ENCODE measurements at places on chromosomes 4 and X.

DNA sequence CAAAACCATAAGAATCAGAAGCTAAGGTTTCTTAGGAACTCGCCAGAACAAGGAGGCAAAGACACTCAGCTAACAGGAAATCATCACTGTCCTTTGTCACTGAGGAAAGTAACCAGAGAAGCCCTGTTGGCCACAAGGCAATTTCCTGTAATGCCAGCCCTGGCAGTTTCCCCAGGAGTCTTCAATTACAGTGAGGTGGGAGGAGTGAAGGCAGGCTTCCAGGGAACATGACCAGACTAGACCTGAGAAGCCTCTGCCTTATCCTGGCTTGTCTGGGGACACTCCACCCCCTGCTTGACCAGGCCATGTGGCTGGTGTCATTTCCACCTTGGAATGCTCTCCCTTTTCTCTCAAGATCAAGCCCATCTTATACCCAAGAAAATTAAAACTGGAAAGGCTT, 125.3 kb downstream of the COL4A6 start:
- peak; percentile 69 for DNase-seq

- DNase-seq, result no peak
Measured at GRCh38 chrX:129695937-129696336, 41.2 kb upstream of the APLN start.

DNA sequence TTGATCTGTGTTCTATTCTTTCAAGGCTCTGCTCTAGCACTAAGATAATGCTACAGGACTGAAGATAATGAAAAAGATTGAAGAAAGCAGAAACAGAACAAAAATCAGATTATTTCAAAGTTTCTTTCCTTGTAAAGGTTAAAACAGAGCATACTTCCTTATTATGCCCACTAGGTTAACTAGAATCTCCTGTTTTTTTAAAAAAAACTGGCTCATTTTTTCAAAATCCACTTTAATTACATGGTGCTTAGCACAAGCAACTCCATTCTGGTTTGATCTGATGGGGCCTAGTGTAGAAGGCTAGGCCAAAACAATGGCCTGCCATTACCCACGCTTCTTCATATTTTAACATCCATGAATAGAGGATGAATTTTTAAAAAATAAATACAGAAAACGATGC, 1.2 kb upstream of the UBA6 start:
- DNase-seq, result no peak

DNA sequence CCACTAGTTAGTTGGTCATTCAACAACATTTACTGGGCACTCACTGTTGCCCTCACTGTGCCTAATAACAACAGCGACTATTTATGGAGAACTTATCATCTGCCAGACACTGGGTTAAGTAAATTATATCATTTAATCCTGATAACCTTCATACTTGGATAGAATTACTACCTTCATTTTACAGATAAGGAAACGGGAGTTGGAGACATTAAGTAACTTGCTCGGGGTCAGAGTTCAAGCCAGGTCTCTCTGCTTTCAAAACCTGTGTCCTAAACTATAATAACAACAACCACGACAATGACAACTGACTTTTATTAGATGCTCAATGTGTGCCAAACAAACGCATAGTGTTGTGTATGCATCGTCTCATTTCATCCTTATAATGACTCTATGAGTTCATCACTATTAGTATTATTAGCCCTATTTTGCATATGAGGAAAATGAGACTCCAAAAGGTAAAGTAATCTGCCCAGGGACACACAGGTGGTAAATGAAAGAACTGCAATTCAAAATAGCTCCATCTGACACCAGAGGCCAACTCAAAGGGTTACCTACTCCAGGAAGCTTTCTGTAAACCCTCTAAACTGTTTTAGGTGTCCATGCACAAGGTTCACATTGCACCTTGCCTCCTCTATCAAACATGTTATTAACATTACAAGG, 98.4 kb upstream of the ACSL4 start:
- no peak for DNase-seq

DNA sequence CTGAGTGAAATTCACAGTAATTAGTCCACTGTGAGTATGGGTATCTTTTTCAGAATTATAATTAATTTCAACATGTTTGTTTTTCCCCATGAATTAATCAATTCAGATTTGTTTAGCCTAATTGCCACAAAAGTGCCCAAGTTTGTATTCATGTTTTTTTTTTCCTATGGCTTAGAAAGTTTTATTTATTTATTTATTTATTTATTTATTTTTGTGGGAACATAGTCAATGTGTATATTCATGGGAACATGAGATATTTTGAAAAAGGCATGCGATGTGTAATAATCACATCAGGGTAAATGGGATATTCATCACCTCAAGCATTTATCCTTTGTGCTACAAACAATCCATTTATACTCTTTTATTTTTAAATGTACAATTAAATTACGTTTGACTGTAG, 475.3 kb downstream of the ADGRL3 start:
- no peak for DNase-seq

- no peak for DNase-seq
Measured at GRCh38 chr4:2166253-2166652, 75.7 kb downstream of the HAUS3 start.

DNA sequence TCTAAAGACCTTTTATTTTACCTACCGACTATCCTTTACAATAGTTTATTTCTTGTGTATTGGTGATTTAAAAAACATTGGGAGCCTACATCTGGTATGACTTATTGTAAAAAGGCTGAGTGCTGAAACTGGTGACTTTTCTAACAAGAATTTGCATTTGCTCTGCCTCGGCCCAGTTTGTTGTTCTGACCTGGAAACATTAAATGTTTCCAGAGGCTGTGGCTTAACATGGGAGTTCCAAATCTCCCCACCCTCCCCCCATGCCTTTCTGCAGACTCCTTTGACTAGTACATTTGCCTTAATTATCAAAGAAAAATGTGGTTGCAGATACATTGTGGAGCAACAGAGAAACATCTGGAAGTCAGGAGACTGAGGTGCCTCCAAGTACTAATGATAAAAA, 39.8 kb downstream of the SPCS3 start:
- peak; percentile 94 for DNase-seq

- DNase-seq, result peak; percentile 55
Measured at GRCh38 chr4:113919611-113920010, 59.8 kb downstream of the ARSJ start.

GRCh38 chrX:106300656-106301055, 132.6 kb downstream of the PWWP3B start:
- no peak for DNase-seq

GRCh38 chr4:40357738-40358137, 22.6 kb downstream of the CHRNA9 start:
- DNase-seq, result no peak

- DNase-seq, result no peak
Measured at GRCh38 chr4:128862608-128863311, 53.3 kb downstream of the JADE1 start.

GRCh38 chr4:104752337-104752736, 257.6 kb upstream of the CXXC4 start:
- DNase-seq, result peak; percentile 37

GRCh38 chrX:21509912-21510311, 135.7 kb downstream of the CNKSR2 start:
- DNase-seq, result peak; percentile 30

DNA sequence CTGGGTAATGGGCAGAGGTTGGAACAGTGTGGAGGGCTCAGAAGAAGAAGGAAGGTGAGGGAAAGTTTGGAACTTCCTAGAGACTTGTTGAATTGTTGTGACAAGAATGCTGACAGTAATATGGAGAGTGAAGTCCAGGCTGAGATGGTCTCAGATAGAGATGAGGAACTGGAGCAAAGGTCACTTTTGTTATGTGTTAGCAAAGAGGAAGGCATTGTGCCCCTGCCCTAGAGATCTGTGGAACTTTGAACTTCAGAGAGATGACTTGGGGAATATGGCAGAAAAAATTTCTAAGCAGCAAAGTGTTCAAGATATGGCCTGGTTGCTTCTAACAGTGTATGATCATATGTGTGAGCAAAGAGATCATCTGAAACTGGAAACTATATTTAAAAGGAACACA, 37.9 kb upstream of the MSX1 start:
- no peak for DNase-seq

DNA sequence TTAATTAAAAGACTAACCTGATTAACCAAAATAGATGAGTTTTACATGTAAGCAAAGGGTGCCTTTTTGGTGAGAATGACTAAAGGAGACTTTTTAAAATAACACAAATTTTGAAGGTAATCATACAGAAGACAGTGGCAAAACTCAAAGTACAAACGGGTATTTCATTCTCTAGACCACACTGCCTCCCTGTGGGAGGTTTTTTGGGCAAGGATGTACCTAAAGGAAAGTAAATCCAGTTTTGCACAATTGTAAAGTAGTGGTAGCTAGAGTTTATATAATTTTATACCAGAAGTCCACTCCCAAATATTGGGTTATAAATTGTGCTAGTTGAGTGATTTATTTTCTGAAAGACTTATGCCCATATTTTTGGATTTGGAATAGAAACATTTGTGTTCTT, 201.0 kb downstream of the PAPSS1 start:
- DNase-seq, result peak; percentile 41

GRCh38 chrX:57121816-57122215, 468 bp upstream of the SPIN2B start:
- no peak for DNase-seq

DNA sequence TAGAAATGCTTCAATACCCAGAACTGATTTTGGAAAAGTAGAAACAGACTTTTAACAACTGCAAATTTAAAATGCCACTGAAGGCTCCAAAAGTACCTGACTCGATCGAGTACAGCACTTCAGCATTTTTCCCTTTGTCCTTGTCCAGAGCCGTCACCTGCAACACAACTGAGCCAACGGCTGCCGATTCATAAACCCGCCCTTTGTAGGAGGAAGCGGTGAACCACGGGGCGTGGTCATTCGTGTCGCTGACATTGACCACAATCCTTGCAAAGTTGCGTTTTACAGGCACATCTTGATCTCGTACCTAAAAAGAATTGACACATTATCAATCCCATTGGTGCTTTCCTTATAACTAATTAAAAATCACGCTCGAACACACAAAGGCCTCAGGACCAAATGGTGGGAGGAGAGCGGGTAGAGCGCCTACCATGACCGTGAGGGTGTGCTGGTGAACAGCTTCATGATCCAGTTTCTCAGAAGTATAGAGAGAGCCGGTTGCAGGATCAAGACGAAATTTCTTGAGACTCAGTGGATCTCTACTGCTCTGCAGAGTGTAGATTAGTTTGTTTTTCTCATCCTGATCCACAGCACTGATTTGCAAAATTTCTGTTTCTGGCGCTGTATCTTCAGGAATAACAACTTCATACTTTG, 72.8 kb upstream of the MTNR1A start:
- DNase-seq, result no peak

DNA sequence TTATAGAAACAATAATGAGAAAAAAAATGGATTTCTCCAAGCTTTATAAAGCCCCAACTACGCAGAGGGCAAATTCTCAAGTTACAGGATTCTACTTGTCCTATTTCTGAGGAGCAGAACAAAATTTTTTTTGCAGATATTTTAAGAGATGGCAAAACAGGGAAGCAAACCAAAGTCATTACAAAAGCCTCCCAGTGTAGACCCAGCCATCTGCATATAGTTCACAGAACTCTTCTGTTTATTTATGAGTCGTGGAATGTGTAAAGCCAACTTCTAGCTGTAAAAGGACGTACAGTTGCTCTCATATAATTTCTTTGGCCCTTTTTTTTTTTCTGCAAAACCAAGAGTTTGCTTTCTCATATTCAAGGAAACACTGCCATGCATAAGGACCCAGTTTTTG, 120.4 kb downstream of the PCDH7 start:
- DNase-seq, result peak; percentile 20

GRCh38 chr4:86840858-86841257, 8.3 kb downstream of the SLC10A6 start:
- DNase-seq, result no peak

GRCh38 chr4:13531625-13531998, 12.7 kb downstream of the NKX3-2 start:
- DNase-seq, result no peak

DNA sequence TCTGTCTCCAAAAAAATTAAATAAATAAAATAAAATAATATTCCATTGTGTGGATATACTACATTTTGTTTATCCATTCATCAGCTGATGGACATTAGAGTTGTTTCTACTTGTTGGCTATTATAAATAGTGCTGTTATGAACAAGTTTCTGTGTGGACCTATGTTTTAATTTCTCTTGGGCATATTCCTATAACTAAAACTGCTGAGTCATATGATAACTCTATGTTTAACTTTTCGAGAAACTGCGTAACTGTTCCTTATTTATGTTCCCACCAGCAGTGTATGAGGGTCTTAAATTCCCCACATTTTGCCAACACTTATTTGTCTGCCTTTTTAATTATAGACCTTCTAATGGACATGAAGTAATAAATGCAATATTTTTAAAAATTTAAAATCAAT, 369.5 kb downstream of the CHIC1 start:
- no peak for DNase-seq

DNA sequence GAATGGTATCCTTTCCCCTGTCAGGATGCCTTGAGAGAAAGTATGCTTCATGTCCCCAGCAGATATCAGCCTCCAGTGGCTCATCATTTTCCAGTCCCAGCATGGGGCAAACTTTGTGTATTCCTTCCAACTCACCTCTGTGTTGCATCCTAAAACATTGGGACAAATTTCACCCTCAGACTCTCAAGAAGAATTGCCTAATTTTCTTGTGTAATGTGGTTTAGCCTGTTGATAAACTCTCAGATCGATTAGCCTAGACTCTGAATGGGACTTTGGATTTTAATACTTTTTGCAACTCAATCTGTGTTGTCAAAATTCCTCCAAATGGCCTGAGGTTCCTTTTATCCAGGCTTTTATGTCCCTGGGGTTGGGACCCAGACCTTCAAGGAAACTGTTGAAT, 805.3 kb downstream of the C4orf33 start:
- DNase-seq, result no peak

DNA sequence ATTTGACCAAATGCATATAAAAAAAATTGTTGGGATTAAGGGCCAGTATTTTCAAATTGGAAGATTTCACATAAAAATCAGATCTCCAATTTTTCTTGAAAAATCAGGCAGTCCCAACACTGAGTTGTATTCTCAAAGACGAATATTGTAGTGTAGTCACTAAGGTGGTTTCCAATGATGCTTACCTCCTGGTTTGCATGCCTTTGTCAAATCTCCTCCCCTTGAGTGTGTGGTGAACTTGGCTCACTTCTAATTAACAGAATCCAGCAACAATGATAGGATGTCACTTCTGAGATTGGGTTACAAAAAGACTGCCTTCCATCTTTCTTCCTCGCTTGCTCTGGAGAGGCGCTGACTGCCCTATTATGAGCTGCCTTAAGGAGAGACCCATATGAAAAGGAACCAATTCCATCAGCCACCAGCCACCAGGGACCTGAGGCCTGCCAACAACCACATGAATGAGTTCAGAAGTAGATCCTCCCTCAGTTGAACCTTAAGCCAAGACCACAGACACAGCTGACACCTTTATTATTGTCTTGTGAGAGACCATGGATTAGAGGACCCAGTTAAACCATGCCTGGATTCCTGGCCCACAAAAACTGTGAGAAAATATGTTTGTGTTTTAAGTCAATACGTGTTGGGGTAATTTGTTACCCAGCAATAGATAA, 31.2 kb upstream of the TSPAN5 start:
- no peak for DNase-seq

- DNase-seq, result no peak
Measured at GRCh38 chr4:38233727-38234480, 273.7 kb downstream of the PTTG2 start.
